Inflammatory macrophage (primary cell): ENCODE measurements at places on chromosomes 1 and 21.

DNA sequence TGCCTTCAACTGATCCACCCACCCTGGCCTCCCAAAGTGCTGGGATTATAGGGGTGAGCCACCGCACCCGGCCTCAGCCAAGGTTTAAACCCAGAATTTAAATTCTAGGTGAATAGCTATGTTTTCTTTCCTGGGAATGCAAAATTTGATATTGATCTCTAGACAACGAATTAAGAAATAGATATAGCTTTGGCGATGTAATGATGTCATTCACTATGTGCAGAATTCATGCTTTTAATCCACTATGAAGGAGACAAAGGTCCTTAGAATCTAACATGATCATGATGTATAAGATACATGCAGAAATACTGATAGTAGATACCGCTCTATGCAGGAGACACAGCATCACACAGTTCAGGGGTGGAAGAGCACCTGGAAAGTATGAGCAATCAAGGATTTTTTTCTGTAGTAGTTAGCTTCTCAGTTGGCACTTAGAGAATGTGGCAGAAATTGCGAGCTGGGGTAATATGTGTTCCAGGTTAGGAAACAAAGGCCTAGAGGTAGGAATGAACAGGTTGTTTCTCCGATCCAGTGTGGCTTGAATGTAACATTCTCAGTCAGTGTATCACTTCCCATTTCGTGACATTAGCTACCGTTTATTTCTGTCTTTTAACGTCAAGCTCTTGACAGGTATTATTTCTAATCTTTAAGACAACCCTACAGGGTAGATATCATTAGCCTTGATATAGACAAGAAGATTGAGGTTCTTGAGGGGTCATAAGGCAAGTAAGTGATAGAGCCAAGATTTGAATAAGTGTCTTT, 3.0 kb upstream of the CEP350 start:
- DNase-seq: peak; percentile 1

- DNase-seq: no peak
Observed at GRCh38 chr1:173297798-173298391, 90.8 kb upstream of the TNFSF4 start.

DNA sequence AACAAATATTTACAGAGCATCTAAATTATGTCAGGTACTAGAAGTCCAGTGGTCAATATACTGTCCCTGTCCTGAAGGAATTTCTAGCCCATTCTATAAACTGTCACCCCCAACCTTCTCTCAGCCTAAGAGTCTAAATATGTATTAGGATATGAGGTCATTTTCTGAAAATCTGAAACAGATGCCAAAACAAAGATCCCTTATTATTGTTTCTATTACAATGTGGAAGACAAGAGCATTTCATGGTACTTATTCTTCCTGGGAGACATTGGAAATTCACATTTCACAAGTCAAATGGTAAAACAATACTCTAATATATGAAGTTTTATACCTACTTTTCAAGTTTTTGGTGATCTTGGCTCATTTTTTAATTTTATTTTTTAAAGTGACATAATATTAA, 2.6 kb downstream of the CLCA1 start:
- no peak for DNase-seq

DNA sequence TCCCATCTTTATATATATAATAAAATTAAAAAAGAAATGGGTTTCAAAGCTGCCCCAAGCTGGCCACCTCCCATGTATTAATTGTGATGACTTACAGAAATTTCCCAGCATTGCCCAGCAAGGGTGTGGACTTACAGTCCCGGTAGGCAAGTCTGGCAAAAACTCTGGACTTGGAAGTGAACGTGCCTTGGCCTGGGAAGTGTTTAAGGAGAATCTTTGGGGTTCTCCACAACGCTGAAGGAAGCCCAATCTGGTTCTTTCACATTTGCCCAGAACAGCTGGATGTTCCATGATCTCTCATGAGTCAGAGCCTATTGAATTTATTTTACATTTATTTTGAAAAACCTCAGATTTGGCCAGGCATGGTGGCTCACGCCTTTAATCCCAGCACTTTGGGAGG, 98.4 kb upstream of the SLC45A1 start:
- no peak for DNase-seq

GRCh38 chr1:93814795-93815340, 64.1 kb downstream of the DNTTIP2 start:
- DNase-seq: no peak
